Stimulated activated naive B cell treated with anti-CD40 and anti-IgM and Interleukin-4, amounts not matched to agents 10 μg/mL and 1 μg/mL and 100 μg/mL, for 72 hours (primary cell): ENCODE measurements at places on chromosomes 12 and 14.

- DNase-seq = no peak
Measured at GRCh38 chr12:15118955-15119354, 102.3 kb downstream of the RERG start.

- no peak for DNase-seq
Measured at GRCh38 chr14:77488558-77488957, 10.1 kb downstream of the ISM2 start.

DNA sequence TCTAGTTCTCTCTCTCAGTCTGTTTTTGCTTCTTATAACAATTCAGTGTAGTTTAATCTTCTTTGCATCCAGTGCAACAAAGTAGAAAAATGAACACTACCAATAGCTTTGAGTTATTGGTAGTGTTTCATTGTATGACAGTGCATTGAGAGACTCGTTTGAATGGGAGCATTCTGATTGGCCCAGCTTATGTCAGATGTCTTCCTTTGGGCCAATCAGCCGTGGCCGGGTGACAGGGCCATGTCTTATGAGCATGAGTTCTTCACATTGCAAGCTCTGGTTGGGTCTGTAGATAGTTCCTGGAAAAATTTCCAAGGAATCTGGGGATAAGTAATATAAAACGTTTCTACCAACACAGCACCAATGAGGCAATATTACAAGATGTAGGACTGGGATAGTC, 36.5 kb downstream of the GYS2 start:
- no peak for DNase-seq

DNA sequence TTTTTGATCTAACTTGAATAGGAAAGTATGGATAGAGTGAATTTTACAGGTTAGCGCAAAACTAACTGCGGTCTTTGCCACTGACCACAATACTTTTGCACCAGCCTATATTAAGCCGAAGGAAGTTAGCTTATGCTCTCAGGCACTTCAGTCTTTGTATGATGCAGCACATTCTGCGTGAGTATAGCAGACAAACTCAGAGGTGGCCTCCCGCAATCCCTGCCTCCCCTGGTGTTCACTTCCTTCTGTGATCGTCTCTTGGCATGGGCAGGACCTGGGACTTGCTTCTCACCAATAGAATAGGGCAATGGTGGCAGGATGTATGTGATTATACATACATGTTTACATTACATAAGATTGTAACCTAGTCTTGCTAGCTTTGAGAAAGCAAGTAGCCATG, 10.3 kb upstream of the SLC6A13 start:
- no peak for DNase-seq

DNA sequence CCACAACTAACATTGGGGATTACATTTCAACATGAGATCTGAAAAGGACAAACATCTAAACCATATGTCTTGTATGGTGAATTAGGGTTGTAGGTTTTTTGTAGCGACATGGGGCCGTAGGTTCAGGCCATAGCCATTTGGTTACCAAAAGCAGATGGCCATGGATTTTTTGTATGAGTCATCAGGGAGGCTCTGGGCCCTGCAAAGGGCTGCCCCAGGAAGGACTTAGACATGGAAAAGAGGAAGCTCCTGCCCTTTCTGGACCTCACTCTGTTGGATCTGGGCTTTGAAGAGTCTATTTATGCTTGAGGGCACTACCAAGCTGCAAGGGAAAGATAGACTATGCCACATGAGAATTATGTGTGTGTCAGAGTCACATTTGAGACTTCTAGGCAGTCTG, 89.3 kb upstream of the DHRS4 start:
- no peak for DNase-seq

DNA sequence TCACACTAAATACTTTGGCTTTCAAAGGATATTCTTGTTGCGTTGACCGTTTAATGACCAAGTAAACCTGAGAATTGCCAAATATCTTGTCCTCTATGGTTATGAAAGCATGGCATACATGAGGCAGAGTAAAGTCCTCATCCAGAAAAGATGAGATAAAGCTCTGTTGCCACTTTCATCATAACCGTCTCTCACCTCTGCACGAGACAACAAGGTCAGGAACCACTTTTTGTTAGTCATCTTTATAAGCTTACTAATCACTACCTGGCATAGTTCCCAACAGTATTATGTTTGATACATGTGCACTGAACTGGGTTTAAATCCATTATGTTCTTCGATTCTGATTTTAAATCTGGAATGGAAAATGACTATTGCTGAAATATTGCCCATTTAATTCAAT, 31.3 kb downstream of the PTPRB start:
- no peak for DNase-seq
